ENCODE measurements at places on chromosomes 4 and X.
A peak's percentile ranks its signal among the peaks of the same experiment; 100 is the strongest.

- DNase-seq: no peak
These were observed 168.0 kb downstream of the GALNTL6 start for GRCh38 chr4:171981185-171981584.

GRCh38 chr4:145055533-145056257 is 42.3 kb downstream of the ANAPC10 start:
- no peak for DNase-seq

- no peak for DNase-seq
These were observed 39.6 kb downstream of the SCD5 start for GRCh38 chr4:82758701-82759685.

DNA sequence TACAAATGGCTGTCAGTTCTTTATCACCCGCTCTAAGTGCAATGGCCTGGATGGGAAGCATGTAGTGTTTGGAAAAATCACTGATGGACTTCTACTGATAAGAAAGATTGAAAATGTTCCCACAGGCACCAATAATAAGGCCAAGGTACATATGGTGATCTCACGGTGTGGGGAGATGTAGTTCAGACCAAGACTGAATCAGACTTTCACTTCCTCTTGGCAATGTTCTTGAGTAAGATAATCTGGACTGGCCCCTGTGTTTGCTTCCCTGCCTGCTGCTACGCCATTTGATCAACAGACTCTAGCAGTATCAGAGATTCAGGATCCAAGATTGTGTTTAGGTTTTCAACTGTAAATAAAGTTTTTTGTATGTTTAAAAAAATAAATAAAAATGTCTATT is 682.2 kb upstream of the AMOT start:
- no peak for DNase-seq

- no peak for DNase-seq
These were observed 37.6 kb downstream of the PF4 start for GRCh38 chr4:73944061-73944875.

DNA sequence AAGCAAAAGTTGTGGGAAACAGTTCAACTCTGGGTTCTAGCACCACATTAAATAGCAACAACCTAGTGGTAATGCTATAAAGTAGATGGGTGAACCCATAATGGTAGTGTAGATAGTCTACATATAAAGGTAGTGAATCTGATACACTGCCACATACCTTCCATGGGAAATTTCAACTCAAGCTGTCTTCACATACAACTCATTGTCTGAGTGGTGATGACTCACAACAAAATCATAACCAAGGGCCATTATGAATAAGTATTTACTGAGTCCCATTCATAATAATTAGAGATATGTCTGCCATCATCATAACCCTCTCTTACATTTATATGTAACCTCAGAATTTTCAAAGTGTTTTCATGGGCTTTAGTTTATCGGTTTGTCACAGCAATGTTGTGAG is 34.8 kb downstream of the EGF start:
- DNase-seq: no peak

DNA sequence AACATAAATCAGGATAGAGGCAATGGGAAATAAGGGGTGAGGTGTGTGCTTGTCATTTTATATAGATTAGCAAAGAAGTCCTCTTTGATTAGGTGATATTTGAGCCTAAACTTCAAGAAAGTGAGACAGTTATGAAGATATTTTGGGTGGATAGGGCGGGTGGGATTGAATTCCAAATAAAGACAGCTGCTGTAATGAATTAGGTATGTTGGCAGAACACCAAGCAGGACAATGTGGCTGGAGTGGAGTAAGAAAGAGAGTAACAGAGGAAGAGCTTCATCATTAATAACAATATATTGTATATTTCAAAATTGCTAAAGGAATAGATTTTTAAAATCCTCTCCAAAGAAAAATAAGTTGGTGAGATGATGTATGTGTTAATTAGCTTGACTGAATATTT is 91.0 kb upstream of the CENPE start:
- DNase-seq: no peak

DNA sequence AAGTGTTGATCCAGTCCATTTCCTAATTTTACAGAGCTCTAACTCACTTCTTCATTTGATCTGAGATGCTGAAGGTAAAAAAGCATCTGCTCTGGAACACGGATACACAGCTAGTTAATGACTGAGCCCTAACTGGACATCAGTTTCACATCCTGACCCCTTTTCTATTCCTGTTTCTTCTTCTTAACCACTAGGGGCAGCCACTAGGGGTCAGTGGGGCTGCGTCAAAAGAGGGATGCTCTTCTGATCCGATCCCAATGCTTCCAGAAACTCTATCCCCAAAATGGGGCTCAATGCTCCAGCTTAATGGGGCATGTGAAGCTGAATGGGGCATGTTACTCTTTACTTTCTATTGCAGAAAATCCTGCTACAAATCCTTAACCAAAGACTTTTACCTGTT is 33.4 kb upstream of the PHKA2 start:
- no peak for DNase-seq

DNA sequence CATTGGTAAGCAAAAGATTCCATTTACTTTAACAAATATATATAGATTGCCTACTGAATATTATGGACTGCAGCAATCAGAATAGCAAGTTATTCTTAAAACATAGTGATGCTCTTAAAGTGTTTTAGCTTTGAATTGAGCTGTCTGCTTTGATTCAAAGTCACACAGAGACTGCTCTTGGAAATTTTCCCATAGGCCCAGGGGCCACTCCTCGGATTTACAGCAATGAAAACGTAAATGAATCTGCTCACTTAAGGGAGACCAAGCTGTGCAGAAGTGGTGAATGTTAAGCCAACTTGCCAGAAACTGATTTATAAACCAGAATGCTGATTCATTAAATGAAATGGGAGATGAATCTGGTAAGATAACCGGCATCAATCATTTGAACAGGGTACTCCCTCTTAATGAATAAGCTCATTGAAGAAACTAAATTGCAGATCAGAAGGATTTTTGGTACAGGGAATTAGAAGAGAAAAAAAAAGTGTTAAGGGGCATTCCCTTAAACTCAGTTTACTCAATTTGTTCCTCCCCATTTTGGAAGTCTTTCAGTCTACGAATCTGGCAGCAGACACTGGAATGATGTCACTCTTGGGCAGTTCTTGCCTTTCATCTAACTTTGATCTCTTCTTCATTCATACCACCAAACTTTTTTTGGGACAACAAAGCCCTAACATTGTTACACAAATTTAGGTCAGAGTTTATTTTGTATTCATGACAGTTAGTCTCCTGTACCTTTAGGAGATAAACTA is 363.3 kb upstream of the MAGEB2 start:
- DNase-seq: no peak

- DNase-seq: no peak
These were observed 72.0 kb downstream of the ING2 start for GRCh38 chr4:183576701-183577404.

GRCh38 chrX:2540426-2540947 is 39.7 kb upstream of the DHRSX start:
- no peak for DNase-seq

GRCh38 chr4:26763648-26764047 is 97.0 kb upstream of the STIM2 start:
- DNase-seq: no peak

- no peak for DNase-seq
These were observed 140.2 kb downstream of the STIM2 start for GRCh38 chr4:27000820-27001219.

DNA sequence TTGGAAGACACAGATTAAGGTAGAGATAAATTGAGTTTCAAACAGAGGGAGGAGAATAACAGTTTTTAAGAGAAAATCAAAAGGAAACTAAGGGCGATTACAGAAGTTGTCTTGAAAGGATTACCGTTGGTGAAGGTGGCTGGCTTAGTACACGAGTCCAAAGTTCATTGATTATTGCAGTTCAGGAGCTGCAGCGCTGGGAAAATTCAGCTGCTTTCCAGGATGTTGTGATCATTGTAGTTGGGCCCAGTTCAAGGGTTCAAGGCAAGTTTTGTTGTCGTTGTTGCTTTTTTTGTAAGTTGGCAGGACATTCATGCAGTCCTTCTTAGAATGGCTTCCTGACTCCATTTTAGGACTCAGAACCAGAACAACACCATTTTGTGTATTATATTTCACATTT is 461.7 kb downstream of the RAPGEF2 start:
- no peak for DNase-seq

- DNase-seq: no peak
These were observed 21.3 kb downstream of the ZNF721 start for GRCh38 chr4:477686-478085.

DNA sequence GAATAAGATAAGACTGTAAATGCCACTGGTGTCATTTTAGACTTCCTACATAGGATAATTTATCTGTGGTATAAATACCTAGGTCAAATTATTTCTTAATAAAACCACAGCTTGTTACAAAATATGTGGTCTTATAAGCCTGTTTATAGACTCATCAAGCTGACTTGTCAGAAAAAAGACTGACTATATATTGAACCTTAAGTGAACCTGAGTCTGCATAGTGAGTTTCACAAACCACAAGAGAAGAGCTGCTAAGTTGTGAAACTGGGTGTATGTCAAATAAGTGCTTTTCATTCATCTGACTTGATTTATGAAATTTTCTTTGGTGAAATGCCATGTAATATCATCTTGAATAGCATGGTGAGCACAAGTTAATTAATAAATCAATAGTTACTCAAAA is 48.4 kb upstream of the TMPRSS11A start:
- no peak for DNase-seq

DNA sequence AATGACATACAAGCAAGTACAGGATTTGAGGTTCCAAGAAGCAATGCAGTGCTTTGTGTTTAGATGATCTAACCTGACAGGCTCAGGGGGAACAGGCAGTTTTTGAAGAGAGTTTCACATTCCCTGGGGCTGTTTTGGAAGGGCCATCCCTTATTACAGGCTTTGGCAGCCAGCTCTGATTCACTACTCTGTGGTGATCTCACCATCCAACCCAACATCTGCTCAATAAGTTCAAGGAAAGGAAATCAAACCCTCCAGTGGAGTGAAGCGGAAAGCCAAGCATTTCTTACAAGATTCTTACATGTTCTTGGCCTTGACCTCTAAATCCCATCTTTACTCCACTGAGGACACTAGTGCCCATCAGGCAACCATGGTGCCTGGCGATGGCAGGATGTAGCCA is 7.5 kb downstream of the IDS start:
- DNase-seq: no peak

DNA sequence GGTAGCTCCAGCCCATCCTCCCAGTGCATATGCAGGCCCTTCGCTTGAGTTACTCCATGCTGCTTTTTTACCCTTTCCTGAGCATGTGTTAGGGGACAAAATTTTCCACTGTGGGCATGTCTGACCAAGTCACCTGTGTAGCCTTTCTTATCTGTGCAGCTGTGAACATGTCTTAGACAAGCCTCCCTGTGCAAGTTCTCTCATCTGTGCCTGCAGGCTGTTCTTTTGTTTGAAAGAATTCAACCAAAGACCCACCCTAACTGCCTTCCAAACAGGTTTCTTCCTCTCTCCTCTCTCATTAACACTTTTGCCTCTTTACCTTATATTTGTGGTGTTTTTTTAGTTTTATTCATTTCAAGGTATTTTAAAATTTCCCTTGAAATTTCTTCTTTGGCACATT is 53.2 kb upstream of the SPIN4 start:
- DNase-seq: no peak

GRCh38 chrX:107107459-107107858 is 11.2 kb downstream of the RBM41 start:
- DNase-seq: no peak

DNA sequence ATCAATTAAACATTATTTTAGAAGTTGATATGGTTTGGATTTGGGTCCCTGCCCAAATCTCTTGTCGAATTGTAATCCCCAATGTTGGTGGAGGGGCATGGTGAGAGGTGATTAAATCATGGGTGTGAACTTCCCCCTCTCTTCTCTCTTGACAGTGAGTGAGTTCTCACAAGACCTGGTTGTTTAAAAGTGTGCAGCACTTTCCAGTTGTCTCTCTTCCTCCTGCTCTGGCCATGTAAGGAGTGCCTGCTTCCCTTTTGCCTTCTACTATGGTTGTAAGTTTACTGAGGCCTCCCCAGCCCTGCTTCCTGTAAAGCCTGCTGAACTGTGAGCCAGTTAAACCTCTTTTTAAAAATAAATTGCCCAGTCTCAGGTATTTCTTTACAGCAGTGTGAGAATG is 141.4 kb downstream of the GALNTL6 start:
- no peak for DNase-seq

- no peak for DNase-seq
These were observed 4.4 kb upstream of the HAND2 start for GRCh38 chr4:173534434-173534833.

- peak; percentile 60 for DNase-seq
These were observed 736 bp downstream of the IDS start for GRCh38 chrX:149504226-149504914.

GRCh38 chr4:98290511-98290910 is 29.3 kb downstream of the RAP1GDS1 start:
- DNase-seq: no peak

DNA sequence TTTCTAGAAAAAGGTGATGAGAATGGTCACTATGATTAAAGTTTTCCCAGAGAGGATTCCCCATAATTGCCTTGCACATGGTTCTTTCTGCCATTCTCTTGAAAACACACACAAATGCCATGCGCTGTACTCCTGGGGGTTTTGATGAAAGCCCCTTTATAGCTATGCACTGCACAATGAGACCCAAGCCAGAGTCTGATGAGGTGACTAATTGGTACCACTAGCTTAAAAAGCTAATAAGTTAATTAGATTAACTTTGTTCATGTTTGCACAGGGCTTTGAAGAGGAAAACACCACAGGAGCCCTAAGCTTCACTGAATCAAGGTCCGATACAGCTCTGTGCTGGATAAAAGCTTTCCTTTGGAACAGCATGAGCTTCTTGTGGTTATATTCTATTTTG is 132.2 kb downstream of the NKX6-1 start:
- DNase-seq: no peak

- DNase-seq: no peak
These were observed 60.5 kb downstream of the ELF4 start for GRCh38 chrX:130049821-130050220.

GRCh38 chr4:2936773-2937145 is 26.4 kb downstream of the NOP14 start:
- peak; percentile 69 for DNase-seq

All from stimulated activated CD4-positive, alpha-beta T cell treated with anti-CD3 and anti-CD28 coated beads, Interleukin-4, amount 100 ng/mL, for 24 hours (primary cell).